ENCODE measurements at places on chromosomes 1 and 21.

DNA sequence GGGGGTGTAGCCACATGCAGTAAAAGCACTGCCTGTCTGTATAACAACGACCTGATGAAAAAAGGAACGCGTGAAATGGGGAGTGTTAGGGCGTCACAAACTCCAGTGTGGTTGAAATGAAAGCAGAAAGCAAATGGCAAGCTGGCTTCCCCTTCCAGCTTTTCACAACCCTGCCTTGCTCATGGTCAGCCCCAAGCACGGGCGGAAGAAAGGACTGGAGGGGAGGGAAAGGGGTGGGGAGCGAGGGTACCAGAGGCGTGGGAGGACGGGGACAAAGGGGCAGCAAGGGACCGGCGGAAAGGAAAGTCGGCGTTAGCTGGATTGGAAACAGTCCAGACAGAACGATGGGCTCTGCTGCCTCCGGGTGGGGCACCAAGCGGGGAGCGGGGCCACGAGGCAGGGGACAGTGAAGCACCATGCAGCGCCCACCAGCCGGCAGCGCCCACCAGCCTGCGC lies 9.6 kb downstream of the VPS26C start:
- DNase-seq: no peak

GRCh38 chr1:177567393-177567792 lies 396.6 kb downstream of the BRINP2 start:
- no peak for DNase-seq

- DNase-seq: no peak
Observed at GRCh38 chr1:34736692-34737091, 18.2 kb upstream of the GJB5 start.

GRCh38 chr1:170436928-170437327 lies 95.0 kb upstream of the GORAB start:
- DNase-seq: no peak

- no peak for DNase-seq
Observed at GRCh38 chr1:205052690-205053089, 9.7 kb downstream of the CNTN2 start.

DNA sequence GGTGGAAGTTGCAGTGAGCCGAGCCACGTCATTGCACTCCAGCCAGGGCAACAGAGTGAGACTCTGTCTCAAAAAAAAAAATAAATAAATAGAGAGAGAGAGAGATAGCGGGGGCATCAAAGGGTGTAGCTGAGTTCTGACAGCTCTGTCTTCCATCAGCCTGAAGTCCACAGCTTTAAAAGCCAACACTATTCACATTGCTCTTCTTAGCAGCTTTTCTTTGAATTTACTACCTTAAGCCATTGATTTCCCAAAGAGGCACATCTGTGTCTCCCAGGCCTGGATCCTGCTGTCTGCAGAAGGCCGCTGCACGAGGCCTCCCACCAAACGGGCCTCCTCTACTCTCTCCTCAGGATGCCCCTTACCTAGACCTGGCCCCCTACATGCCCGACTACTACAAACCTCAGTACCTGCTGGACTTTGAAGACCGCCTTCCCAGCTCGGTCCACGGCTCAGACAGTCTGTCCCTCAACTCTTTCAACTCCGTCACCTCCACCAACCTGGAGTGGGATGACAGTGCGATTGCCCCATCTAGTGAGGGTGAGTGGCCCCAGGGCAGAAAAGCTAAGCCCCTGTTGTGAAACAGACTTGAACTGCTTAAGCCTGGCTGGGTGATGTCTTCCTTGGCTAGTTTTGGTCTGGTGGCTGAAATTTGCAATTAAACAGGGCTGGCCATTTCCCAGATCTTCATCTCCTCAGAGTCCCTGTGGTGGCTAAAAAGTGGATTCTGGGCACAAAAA lies 16.5 kb upstream of the SLC25A34 start:
- no peak for DNase-seq

DNA sequence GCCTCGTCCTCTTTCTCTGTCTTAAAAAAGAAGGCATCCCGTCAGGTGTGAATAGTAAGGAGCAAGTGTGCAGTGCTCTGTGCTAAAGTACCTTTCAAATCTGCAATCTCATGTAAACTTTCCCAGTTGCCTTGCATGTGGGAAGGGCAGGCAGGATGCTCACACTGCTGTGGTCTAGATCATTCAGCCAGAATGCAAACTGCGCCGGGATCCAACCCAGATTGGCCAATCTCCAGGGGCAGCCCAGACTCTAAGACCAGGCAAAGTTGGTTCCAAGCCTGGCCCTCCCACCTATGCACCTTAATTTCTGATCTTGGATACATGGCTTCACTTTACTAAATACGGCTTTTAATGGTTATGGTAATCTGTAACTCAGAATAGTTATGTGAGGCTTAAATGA lies 3.2 kb upstream of the MAP1LC3C start:
- no peak for DNase-seq
